GM04503 (cell line): ENCODE measurements at places on chromosomes 1 and 21.
A peak's percentile ranks its signal among the peaks of the same experiment; 100 is the strongest.

DNA sequence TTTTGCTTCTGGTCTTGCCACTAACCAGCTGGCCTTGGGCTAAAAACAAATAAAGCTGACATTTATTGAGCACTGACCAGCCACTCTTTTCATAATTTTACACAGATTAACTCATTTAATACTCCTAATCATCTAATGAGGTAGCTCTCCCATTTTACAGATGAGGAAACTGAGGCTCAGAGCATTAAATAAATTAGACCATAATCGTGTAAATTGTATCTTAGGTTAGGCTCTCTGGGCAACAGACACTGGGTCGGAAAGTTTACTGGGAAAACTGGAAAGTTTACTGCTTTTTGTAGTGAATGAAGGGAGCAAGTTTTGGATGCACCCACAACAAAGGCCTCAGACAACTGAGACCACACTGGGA, 7.3 kb downstream of the BMP8B start:
- no peak for DNase-seq

- DNase-seq = no peak
These were observed 65.6 kb upstream of the SLC44A3 start for GRCh38 chr1:94754570-94754969.

DNA sequence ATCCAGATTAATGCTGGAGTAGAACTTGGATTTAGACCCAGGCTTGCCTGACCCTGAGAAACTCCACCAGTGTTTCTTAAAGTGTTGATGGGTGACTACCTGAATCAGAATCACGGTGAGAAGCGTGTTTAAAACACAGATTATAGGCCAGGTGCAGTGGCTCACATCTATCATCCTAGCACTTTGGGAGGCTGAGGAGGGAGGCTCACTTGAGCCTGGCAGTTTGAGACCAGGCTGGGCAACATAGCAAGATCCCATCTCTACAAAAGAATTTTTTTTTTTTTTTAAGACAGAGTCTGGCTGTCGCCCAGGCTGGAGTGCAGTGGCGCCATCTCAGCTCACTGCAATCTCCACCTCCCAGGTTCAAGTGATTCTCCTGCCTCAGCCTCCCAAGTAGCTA, 56.3 kb upstream of the TENT5B start:
- DNase-seq = no peak

DNA sequence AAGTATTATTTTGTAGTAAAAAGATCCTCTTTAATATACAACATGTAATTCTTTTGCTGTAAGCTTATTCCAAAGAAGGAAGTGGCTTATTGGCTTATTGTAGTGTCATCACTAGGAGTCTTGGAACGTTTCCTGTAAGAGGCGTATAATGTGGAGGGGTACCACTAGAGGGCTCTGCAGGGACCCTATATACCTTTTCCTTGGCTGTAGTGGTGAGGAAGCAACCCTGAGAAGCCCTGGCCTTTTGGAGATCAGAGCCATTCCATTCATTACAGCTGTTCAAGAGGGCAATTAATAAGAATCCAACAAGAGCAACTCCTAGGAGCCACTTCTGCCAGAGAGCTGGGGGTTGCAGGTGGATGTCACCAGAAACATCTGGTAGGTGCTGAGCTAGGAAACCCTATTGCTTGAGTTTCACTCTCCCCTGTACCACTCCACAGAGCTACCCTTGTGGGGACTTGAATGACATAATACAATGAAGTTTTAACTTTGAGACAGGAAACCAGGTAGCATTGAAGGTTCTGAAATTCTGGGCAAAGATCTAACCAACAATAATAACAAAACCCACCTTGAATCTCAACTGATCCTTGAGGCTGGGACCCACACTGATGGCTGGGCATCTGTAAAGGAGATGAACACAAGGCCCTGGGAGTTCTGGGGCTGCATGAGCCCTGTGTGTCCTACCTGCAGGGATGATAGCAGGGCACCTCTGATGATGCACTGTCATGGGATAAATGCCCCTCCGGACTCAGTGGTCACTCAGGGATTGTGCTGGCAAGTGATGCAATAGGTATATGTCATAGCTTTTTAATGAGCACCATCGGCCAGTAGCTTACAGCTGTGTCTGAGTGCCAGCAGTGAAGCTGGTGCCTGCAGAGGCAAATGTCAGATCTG, 160.2 kb upstream of the COA6 start:
- no peak for DNase-seq

DNA sequence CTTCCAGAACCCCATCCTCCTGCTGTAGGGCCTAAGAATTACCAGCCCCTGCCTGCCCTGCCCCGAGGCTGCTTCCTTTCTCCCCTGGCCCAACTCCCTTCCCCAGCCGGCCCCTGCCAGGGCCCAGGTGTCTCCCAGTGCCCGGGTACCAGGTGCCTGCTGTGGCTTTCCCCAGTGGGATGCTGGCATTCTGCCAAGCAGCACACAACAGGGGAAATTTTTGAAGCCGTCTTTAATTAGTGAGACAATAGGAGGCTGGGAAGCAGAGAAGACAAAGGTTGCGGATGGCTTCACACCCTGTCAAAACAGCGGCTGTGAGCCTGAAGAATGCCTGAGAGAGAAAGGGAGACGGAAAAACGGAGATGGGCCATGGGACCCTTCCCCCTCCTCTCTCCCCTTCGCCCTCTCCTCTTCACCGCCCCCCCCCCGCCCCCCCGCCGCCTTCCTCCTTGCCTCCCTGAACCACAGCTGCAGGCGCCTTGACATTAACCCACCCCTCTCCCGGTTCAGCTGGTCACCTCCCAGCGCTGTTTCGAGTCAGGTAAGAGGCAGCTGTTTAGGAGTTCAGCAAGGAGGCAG, 33.6 kb downstream of the LRRN2 start:
- DNase-seq = no peak

DNA sequence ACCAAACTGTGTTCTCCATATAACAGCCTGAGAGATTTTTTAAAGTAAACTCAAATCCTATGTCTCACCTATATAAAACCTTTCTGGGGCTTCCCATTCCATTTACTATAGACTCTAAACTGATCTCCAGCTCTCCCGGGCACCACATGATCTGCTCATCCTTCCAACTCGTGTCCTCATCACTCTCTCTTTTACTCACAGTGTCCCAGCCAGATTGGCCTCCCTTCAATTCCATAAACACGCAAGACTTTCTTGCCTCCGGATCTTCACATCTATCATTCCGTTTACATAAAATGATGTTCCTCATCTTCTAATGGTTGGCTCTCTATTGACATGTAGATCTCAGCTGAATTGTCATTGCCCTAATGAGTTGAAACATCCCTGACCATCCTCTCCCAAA, 59.4 kb downstream of the ZNF697 start:
- DNase-seq = no peak

GRCh38 chr1:67686267-67687197, 1.5 kb downstream of the GADD45A start:
- DNase-seq = peak; percentile 95

GRCh38 chr1:118123116-118123839, 61.8 kb downstream of the SPAG17 start:
- no peak for DNase-seq
